ENCODE measurements at places on chromosomes 3 and 15.

GRCh38 chr15:41022487-41023090 lies 69.3 kb downstream of the CHAC1 start:
- DNase-seq: peak; percentile 41

DNA sequence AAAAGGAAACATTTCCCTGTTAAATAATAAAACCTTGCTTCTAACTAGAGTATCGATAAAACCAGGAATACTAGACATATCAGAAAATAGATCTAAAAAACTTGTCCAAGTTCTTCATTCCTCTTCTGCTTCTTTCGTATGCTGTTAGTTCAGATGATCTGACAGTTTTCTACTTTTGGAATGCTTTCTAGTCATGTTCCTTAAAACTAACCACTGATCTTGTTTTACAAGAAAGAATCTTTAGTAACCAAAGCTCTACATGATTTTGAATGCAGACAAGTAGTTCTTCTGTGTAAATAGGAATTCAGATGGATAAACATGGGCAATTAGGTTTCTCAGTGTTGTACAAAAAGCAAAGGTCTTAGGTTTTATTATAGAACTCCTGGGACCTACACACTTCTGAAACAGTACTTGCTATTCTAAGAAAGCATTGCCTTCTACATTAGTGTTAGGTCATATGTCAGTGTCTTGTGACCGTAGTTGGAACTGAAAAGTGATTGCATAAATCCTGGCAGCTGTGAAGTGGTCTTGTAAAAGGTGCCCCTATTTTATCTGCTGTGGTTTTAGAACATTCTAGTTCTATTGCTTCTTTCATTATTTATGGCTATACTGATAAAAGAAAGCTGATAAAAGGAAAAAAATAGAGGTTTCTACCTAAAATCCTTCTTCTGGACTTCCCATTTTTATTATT lies 40.7 kb downstream of the SNRK start:
- DNase-seq: peak; percentile 20

DNA sequence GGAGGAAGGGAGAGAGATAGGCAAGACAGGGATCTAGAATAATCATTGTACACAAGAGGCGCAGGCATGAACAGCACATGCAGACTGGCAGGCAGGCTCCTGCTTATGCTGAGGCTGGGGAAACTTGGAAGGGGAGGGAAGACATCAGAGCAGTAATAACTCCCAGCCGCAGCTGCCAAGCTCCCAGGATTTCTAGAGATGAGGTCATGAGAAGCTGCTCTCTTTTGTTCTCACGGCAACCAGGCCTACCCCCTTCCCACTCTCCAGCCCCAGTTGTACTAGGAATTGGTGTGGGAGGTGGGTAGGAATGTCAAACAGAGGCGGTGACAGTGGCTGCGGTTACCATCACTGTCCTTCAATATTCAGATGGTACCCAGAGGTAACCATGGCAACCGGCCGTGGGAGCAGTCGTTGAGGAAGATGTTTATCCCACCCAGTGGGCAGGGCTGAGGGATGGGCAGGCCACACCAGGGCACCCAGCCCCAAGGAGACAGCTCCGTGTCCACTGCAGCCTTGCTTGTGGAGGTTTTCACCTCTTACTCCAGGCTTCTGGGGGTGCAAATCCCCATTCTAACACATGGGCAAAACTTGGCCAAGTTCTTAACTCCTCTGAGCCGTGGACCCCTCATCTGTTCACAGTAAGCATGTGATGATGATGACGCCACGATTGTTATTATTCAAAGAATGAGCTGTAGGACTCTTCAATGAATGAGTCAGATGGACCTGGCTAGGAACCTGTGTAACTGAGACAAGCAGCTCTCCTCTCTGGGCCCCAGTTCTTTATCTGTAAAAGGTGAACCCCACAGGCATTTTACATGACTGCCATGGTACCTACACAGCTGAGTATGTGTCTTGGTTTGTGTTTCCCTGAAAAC lies 360.8 kb upstream of the PROK2 start:
- DNase-seq: no peak

- DNase-seq: no peak
Observed at GRCh38 chr3:34364335-34364734, 565.9 kb downstream of the PDCD6IP start.

DNA sequence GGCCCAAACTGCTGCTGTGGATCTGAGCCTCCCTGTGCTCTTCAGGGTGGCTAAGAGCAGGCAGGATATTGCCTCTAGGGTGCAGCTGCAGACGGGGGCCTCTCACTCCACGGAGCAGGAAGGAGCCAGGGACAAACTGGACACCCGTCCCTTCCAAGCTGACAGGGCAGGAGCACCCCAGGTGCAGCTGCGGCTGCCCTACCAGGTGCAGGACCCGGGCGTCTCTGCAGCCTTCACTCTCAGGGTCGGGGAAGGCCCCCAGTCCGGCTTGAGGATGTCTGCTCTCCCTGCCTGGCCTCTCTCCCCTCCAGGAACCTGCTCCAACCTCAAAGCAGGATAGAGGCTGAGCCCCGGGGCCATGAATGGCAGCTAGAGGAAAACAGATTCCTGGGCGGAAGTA lies 1554.9 kb upstream of the CADM2 start:
- no peak for DNase-seq

DNA sequence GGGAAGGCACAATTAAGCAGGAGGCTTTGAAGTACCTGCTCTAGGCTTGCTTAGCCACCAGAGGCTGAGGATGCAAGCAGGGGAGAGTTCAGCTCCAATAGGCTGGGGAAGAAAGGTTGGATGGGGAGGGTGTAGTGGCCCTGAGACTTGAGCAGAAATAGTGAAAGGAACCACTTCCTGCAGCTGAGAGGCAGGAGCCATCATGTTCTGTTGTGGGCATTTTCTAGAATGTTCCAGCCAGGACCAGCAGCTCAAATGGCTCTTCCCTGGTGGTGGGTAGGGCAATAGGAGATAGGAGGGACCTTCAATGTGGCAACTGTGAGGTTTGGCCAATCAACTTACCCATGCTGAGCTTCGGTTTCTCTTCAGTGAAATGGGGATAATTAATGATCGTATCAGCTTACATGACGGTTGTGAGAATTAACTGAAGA lies 79.1 kb upstream of the CGNL1 start:
- DNase-seq: no peak

- no peak for DNase-seq
Observed at GRCh38 chr15:27342991-27343390, 372.0 kb downstream of the GABRG3 start.

- no peak for DNase-seq
Observed at GRCh38 chr15:41886741-41887140, 7.1 kb downstream of the SPTBN5 start.

- no peak for DNase-seq
Observed at GRCh38 chr3:55622733-55623132, 135.6 kb upstream of the WNT5A start.

Data from hematopoietic multipotent progenitor cell treated with erythropoietin and hydrocortisone succinate and interleukin-3 and kit ligand, for 8 days (in vitro differentiated cells).